ENCODE measurements at places on chromosomes 7 and 10.

DNA sequence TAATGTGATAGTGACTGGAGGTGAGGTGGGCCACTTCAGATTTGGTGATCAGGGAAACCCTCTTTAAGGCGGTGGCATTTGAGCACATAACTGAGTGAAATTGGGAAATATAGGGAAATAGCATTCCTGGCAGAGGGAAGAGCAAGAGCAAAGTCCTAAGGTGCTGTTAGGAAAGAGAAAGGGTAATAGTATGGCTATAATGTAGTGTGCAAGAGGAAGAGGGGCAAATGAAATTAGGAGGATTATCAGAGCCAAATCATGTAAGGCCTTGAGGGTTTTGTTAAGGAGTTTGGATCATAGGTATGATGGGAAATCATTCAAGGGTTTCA lies 27.8 kb upstream of the CYP26C1 start:
- DNase-seq: no peak

DNA sequence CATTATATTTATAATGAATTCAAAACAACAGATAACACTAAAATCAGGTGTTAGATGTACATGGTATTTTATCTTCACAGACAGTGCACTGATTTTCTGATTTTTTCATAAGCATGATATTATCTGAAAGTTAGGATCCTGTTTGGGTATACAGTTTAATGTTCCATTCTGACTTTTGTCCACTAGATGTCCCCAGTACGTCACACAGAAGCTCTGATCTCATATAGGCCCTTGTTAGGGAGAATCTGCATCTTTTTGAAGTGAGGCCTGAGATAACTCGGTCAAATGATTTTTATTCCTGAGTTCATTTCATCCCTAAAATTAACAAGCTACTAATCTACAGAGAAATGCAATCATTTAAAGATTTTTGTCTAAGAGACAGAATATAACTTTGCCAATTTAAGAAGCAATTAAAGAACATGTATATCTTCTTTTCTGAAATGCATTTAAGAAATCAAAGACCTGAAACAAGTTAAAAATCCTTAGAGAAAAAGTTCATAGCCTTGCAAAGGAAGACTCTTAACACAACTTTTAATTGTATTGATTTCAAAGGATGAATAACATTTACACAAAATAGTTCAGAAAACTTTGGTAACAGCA lies 72.0 kb upstream of the TES start:
- peak; percentile 53 for DNase-seq

GRCh38 chr10:63221950-63222349 lies 88.8 kb downstream of the NRBF2 start:
- DNase-seq: no peak

- DNase-seq: no peak
These were observed 60.0 kb downstream of the ATXN7L1 start for GRCh38 chr7:105816266-105816843.

DNA sequence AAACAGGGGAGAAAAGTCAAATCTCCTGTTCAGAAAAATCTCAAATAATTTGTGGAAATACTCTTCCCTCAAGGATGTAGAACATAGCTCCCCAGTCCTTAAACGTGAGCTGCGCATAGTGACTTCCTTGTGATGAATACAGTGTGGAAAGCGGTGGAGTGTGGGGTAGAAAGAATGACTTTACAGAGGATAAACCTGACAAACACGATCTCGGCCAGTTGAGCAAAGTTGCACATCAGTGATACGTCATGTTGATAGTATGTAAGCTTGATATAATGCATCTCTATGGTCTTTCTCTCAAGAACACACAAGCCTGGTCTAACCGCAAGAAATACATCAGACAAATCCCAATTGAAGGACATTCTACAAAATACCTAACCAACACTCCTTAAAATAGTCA lies 32.0 kb upstream of the ZCCHC24 start:
- no peak for DNase-seq

- peak; percentile 70 for DNase-seq
These were observed 87.0 kb downstream of the SUGCT start for GRCh38 chr7:40221836-40222235.

GRCh38 chr10:11015446-11015934 lies 2.2 kb upstream of the CELF2 start:
- peak; percentile 21 for DNase-seq

DNA sequence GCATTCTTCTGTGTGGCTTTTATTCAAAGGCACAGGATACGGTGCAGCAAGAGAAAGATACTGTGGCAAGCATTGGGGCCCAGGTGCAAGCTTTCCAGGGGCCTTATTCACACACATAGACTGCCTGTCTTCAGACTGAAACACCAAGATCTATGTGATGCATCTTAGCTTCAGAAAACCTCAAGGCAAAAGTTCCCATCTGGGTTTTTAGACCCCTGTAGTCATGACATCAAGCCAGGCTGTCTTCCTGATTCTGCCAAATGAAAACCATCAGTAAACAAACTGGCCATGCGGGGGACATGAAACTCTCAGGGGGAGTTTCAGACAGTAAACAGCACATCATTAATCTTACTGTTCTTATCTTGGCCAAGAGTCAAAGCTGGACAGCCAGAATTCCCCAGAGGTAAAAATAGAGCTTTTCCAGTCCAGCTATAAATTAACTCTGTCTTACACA lies 9.8 kb downstream of the AGBL3 start:
- no peak for DNase-seq

DNA sequence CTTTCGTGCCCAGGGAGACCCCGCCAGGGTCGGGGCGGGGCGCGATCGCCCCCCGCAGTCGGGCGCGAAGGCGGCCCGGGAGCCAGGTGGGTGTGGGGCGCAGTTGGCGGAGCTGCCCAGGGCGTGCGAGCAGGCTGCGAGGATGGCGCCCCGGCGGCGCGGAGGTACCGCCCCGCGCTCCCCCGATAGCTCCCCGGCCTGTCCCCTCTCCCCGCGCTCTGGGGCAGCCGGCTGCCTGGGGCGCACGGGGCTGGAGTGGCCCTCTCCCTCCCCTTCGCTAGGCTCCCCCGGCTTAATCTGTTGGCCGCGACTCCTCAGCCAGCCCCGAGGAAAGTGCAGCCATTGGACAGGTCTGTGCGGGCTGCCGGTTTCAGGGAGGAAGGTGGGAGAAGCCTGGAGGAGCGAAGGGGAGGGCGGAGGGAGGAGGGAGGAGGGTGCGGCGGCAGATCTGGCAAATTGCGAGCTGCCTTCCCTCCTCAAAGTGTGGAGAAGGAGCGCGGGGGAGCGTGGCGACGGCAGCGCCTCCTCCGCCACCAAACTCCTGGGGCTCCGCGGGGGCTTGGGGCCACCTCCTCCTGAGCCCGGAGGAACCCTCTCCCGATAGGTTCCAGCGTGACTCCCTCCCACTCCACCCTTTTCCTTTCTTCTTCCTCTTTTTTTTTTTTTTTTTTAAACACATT lies 361 bp upstream of the PLXDC2 start:
- peak; percentile 31 for DNase-seq

DNA sequence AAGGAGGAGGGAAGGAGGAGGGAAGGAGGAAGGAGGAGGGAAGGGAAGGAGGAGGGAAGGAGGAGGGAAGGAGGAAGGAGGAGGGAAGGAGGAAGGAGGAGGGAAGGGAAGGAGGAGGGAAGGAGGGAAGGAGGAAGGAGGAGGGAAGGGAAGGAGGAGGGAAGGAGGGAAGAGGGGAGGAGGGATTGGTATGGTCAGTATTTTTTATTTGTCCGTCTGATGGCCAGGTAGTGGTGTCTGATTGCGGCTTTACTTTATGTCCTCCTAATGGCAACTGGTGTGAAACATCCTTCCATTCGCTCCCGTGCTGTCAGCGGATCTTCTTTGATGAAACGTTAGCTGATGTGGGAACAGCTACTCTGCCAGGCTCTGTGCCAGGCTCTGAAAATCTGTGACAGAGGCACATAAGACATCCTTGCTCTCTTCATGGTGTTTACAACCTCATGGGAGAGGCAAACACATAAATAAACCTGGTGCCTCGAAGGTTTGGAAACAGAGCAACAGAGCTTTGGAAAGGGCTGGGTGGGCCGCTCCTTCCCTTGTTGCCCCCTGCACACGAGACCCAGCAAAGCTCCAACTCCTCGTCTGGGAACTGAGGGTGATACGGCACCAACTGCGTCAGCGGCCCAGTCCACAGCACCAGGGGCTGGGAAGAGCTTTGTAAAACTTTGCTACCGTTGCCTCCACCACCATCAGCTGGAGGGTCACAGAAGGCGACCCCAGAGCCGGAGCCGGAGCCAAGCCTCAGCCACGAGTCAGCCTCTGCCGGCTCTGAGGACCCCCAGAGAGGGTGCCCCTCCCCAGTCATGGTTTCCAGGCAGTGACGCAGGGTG lies 40.3 kb downstream of the PDGFA start:
- DNase-seq: no peak

GRCh38 chr10:97400665-97401454 lies at the start of gene RRP12:
Gene RRP12 (minus strand): TSS chr10:97401340. CDS start chr10:97401231, 109 bp downstream.
- peak; percentile 100 for DNase-seq

DNA sequence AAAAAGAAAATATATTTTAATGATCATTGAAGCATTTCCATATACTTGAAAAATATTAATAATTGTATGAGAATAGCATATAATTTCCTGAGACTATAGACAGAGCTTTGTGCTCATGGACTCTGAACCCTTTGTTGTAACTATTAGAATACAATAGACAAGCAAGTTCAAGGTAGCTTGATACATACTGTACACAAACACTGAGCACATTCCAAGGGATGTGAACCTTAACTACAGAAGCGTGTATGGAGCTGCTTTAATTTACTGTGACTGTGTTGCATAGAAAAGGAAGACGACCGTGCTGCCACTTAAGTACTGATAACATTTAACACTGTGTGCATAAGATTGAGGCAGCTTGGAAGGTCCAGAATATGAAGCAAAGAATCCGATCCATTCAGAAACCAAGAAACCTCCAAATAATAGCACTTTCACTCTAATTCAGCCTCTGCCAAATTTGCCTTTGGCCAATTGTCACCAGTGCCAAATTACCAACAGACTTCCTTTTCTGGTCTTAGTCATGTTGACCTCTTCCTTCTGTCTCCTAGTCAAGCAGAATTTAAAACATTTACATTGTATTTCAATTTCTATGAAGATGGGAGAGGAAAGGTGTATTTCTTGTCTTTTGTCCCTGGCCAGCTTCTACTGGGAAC lies 566.1 kb upstream of the GALNT17 start:
- DNase-seq: no peak

DNA sequence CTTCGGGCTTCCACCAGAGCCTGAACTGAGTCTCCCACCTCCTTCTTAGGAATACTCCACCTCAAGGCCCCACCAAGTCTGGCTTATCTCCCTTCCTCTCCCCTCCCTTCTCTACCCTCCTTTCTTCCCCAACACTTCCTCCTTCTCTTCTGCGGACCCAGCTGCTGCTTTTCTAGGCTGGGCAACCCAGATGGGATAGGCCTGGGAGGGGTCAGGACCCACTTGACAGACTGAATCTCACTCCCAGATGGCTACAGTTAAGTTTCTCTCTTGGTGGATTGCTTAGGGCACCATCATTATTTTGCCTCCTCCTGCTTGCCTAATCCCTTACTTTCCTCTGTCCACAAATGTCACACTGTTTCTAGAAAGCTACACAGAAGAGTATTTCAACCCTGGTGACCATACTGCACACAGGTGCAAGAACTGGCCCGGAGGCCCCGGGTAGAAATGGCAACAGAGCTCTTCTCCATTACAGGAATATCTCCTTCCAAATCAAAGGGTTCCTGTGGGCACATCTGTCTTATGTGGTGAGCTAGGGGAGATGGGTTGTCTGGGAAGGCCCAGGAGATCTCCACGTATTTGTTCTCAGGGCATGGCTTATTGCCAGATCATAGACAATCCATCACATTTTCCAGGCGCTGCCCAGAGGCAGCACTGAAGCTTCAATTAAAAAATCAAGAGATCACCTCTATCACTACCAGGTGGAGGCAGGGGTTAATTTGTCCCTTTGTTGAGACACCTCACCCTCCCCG lies 5.1 kb upstream of the HOXA11 start:
- no peak for DNase-seq

DNA sequence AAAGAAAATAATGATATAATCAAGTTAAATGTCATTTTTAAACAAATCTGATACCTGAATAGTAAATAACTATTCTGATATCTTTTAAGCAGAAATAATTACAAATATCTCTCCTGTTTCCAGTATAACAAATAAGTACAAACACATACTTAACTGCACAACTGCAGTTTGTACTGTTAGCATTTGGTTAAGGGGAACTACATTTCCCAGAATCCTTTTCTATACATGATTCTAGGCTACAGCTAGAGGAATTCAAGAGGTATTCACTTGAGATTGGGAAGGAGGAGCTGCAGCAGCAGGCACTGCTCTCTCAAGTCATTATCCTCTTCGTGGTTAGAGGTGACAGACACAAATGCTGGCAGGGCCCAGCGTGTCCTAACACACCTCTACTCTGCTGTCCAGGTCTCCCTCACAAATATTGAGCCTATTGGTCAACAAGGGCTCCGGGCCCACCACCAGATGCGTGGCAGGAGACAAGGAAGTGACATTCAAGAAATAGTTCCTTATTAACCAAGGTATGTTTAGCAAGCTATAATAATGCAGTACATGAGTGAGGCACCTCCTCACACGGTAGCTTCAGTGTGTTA lies 255.1 kb upstream of the MKLN1 start:
- no peak for DNase-seq

DNA sequence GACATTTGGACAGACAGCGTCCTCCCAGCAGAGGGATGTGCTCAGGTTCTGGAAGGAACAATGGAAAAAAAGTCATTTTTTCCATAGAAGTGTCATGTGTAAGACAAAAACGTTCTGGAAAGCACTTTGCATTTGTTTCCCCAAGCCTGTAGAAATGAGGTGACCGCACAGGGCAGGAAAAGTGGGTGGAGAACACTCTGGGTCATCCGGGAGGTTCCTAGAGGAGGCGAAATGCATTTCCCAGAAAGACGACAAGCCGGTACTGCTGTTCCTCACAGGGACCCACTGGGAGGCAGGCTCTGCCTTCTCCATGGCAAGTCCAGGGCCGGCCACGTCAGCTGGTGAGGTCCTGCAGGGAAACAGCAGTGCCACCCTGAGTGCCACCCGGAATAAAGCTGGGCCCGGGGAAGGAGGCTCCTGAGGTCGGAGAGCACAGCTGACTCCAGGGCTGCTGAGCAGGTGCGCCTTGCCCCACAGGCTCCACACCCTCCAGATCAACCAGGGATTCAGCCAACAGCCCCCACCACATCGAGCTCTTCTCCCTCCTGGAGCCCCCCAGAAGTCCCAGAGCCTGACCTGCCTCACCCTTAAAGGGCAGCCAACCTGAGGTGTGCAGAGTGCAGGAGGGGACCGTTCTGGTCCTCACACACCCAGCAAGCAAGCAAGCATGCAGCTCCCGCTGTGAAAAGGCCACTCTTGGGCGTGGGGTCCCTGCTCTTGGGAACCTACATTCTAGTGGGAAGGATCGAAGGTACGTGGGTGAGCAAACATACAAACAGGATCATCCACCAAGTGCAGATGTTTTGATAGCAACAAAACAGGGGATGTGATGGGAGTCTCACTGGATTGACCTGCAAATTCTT lies 28.8 kb upstream of the INPP5A start:
- DNase-seq: no peak

DNA sequence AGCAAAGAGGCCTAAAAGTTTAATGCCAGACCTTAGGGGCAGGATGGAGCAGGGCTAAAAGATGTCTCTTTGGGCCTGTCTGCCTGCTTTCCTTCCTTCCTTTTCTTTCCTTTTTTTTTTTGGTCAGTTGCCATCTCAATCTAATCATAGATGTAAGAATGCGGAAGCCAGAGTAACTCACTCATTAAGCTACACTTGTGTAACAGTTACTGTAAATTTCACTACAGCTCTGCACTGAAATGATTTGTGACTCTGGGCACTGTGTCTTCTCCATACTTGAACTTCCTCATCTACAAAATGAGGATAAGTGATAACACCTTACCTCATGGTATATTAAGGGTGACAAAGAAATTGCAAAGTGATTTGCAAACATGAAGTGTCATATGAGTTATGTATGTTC lies 75.5 kb upstream of the AGK start:
- no peak for DNase-seq

- DNase-seq: no peak
These were observed 79.0 kb upstream of the SEMA3C start for GRCh38 chr7:80997841-80998240.
